ENCODE measurements at places on chromosomes 16 and 17.

DNA sequence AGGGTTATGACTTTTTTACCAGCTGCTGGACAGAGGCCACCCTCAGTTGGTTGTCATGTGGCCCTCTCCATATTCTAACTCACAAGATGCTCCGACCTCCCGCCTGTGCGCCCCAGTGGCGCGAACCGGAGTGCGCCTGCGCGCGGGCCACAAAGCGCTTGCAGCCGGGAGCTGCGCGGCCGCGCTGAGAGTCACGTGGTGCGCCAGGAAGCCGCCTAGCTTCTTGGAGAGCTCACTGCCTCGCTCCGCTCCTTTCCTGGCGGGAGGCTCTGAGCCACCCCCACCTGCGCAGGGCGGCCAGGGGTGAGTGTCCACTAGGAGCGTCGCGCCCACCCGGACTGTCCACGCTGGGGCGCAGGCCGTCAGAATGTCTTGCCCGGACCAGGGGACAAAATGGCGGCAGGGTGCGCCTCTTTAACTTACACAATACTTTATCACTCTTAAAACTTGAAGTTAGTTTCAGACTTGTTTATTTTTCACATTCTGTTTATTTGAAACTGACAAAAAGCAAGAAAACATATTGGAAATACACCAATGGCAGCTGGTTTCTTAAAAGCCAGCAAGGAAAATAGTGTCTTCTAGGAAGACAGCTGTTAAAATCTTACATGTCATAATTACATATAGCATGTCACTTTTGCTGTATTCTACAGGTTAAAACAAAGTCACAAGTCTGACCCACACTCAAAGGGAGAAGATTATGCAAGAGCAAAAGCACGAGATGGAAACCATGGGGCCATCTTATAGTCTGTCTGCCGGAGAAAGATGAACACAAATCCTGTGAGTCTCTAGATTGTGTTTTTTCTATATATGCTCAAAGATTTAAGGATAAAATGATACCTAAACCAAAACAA, 357.9 kb downstream of the CNTNAP4 start:
- no peak for DNase-seq

DNA sequence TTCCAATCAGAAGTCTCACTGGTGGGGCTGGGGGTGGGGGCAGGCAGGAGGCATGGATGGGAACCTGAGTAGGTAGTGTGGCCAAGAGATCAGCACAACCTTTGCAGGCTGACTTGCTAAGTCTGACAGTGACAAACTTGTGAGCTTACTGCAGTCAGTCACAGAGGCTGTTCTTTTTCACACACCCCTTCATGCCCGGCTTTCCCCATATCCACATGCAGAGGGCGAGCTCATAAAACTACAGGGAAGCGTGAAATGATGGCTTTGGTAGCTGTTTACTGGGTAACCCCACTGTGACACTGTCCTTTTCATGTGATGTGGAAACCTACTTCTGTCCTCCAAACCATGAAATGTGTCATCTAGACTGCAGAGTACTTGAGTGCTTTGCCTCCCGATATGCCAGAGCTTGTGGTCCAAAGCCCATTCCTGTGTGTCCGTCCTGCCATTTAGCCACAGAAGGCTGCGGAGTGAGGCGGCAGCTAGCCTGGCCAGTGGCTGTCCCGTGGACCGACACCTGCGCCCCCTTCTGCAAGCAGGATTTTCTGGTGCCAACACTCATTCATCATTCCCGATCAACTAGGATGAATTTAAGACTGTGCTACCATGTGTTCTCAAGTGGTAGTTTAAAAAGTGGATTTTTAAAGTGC, 9.8 kb downstream of the GEMIN4 start:
- DNase-seq, result no peak

- DNase-seq, result no peak
Measured at GRCh38 chr17:51270636-51271035, 10.3 kb downstream of the UTP18 start.

- no peak for DNase-seq
Measured at GRCh38 chr16:4795181-4795827, at the start of gene SMIM22. SMIM22 (plus strand) TSS chr16:4795369; CDS start chr16:4795735, 366 bp downstream.

DNA sequence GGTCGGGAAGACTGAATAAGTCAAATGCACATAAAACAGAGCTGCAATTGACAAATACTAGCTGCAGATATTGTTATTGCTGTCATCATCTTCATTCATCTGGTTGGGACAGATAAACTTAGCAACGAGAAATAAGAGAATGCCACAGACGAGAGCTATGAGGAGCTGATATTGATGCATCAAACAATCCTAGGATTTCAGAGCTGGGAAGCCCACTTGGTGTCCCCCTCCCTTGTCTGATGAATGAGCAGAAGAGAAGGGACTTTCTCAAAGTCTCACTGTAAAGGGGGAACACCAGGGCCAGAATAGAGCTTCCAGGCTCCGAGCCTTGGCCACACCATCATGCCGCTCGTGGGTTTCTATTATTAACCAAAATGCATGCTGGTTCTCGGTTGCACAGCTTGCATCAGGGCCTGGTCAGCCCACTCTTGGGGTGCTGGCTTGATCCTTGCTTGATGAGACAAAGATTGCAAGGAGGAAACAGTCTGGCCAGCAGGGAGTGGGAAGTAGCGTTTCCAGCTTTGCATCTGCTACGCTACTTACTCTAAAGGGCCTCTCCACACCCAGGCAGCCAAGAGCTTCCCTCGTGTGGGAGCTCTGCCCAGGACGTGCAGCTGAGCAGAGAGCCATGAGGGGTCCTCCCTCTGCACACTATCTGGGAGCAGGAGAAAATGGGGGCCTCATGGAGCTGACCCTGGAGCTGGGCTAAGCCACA, 28.4 kb upstream of the EMP2 start:
- DNase-seq, result no peak

- DNase-seq, result no peak
Measured at GRCh38 chr17:41583137-41584127, 3.3 kb downstream of the KRT14 start.

GRCh38 chr16:11224894-11225676, 30.9 kb downstream of the SOCS1 start:
- DNase-seq, result peak; percentile 93

Data from activated T-cell treated with anti-CD3 and anti-CD28 coated beads, Interleukin-2, amount 50 U/mL, for 48 hours (primary cell).